ENCODE measurements at places on chromosomes 2 and 18.
A peak's percentile ranks its signal among the peaks of the same experiment; 100 is the strongest.

GRCh38 chr2:77161009-77161408 lies 361.2 kb downstream of the LRRTM4 start:
- DNase-seq = no peak

DNA sequence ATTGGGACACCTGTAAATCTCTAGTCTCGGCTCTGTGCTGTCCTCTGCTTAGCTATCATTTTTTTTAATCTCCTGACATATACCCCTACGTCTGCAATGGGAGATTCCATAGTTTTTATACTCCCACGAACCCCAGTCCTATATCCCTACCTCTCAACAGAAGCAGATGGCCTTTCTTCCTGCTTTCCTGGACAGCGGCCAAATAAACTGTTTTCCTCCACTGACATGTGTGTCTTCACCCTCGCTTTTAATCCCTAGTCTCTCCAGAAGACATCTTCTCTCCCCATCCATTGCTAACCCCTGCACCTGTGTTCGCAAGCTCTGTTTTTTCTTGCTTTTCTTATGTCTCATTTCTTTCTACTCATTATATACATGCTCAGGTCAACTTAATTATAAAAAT lies 395.4 kb downstream of the EPHA4 start:
- no peak for DNase-seq

DNA sequence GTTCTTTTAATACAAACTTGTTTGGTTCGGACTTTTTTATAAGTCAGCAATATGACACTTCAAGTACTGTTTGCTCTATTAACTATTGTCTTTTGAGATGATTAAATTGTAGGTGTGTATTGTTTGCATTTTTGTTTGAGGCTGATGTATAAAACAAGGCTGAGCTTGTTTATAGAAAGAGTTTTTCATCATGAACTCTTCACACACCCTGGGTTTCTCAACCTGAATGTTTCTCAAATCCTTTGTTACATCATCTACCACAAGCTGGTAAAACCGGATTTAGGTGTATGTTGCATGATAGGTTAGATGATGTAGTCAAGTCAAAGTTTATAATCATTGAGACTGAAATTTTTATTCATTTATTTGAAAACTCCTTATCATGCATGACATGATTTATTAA lies 335.2 kb upstream of the LRATD1 start:
- no peak for DNase-seq

- no peak for DNase-seq
Observed at GRCh38 chr2:224165901-224166319, 126.8 kb upstream of the SERPINE2 start.

- no peak for DNase-seq
Observed at GRCh38 chr2:100451092-100451491, 19.2 kb upstream of the NMS start.

- DNase-seq = no peak
Observed at GRCh38 chr2:14615121-14615520, 17.4 kb upstream of the LRATD1 start.

GRCh38 chr2:238701341-238702206 lies 146.3 kb upstream of the TWIST2 start:
- peak; percentile 58 for DNase-seq

DNA sequence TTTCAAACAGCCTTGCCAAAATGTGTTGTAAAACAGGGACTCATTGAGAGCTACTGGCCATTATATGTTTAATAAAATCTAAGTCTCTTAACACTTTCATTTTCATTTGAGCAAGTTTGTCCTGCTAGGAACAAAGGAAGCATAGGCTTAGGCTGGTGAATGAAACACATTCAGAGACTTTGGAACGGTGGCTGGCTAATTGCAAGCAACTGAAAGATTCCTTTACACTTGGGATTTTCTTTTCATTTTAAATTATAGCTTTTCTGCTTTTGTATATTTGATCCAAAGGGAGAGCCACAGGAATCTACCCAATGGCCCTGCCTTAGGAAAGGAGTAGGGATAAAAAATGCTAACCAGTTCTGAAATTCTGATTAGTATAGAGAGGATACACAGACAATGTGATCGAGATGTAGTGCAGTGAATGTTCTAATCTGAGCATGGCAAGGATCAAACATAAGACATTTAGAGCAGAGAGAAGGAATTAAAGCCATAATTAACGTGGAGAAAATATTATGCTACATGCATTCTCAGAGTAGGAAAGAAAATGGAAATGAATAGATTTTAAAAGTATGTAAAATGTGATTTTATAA lies 911.4 kb upstream of the SLC39A10 start:
- DNase-seq = no peak

- no peak for DNase-seq
Observed at GRCh38 chr2:71756280-71756906, 303.0 kb downstream of the DYSF start.

Measured in tibial artery (tissue), 4 donors.